Effector CD8-positive, alpha-beta T cell (primary cell): ENCODE measurements at places on chromosomes 3 and 15.

DNA sequence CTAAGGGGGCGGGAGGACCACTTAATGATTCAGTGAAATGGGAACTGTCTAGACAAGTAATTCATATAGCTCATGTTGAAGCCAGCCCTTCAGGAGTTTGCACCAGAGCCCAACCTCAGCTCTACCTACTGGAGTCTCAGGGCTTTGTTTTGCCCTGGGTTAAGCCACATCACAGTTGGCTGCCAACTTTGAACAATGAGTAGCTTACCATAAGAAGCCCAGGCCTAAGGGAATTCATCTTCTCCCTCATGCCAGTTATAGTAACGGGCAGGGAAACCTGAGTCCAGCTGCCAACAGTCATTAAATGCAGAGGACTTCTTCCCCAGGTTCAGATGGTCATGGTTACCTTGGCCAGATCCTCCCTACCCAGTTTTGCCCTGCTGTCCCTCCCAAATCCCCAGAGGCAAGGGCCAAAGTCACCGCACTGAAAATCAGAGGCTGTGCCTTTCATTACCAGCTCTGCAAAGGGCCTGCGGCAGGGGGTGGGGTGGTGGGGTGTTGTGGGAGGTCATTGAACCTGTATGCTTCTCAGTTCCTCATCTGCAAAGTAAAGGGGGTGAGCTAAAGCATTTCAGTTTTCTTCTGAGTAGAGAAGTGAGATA is 302.2 kb upstream of the NR2E3 start:
- no peak for DNase-seq

- no peak for DNase-seq
Measured at GRCh38 chr3:73547427-73548248, 77.1 kb downstream of the PDZRN3 start.

DNA sequence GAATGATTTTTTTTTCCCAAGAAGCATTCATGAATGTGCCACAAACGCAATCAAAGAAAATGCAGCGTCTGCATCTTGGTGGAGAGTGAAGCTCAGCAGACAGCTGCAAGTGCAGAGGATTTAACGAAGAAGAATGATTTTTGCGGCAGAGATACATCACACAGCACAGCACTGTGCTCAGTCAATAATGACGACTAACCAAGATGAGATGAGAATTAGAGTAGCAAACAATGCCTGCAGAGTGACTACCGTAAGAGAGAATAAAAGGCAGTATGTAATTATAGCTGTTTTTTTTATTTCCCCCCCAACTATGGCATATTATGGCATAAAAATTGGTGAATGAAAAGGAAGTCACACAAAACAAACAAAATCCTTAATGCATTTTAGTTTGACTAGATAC is 218.0 kb upstream of the ROBO1 start:
- no peak for DNase-seq

DNA sequence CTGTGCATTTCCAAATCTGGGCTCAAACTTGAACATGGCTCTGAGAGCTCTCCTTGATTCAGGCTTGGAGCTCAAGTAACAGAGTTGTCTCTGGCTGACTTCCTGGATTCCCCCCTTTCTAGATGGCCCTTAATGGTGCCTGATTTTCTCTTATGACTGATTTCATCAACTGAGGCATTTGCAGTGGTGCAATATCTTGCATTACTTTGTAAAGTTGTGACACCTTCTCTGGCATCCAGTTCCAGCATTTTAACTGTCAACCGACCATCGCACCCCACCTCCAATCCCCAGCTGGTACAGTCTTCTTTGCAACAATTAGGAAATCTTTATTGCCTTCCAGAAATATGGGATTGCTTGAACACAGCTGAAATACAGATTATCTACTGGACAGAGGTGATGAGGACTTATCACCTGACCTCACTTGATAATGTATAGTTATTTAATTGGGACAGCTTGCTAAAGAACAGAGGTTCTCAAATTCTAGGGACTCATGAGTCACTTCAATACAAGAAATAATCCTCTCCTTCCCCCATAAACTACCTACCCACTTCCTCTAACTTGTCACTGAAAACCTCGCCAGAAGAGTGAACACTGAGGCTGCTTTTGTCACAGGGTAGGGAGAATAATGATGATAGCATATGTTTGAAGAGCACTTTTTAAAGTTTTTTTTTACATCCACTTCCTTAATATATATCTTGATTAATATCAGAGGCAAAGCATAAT is 41.8 kb downstream of the FILIP1L start:
- DNase-seq, result no peak

GRCh38 chr3:96705895-96706294 is 108.5 kb upstream of the EPHA6 start:
- no peak for DNase-seq

- DNase-seq, result no peak
Measured at GRCh38 chr3:177179281-177180067, 17.8 kb downstream of the TBL1XR1 start.

GRCh38 chr3:196163666-196164493 is 47.3 kb downstream of the ZDHHC19 start:
- DNase-seq, result no peak

GRCh38 chr3:105613120-105613519 is 246.4 kb downstream of the ALCAM start:
- no peak for DNase-seq

DNA sequence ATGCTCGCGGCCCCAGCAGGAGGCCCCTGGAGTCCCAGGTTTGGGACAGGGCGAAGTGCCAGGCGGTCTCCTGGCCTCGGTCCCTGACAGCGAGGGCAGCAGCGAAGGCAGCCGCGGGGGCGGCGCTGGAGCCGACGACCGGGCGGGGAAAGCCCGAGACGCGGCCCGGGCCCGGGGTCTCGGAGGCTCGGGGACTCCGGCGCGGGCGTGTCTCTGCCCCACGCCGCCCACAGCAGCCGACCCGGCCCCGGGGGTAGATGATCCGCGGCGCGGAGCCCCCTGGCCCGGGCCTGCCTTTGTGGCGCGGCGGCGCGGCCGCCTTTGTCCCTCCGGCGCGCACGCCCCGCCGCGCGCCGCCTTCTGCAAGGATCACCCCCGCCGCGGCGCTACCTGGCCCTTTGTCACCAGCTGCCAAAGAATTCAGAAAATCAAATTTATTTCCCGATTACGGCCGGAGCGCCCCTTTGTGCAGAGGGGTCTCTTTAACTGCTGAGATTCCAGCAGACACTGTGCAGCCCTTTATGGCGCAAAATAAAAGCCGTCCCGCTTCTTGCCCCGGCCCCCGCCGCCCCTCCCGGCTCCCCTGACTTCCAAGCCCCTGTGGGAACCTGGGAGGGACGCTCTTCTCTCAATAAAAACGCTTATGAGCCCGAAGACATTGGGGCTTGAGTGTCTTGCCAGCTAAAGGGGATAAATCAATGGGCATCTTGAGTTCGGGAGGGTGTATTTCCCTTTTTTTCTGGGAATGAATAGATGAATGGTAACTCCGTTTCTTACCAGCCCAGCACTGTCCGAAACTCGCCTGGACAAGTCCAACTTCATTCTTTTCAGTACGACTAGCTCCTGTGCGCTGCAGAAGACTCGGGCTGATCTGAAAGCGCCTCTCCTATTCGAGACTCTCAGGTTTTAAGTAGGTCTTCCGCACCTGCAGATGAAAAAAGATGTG is 68.4 kb downstream of the HES1 start:
- no peak for DNase-seq

DNA sequence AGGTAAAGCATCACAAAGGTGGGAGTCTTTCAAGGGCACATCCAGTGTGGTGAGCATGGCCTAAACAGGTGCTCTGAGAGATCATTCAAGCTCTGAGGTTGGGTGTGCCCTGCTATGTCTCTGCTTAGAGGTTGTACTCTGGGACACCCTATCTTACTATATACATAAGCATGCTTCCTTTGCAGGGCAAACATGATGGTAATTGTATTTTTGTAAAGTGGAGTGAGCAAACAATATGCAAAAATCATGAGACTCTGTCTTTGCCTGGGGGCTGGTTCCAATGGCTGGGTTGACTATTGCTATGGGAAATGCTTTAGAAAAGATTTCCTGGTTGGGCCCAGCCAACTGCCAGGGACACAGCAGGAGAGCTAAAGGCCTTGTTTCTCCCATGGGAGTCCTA is 315.1 kb upstream of the TLE3 start:
- no peak for DNase-seq

DNA sequence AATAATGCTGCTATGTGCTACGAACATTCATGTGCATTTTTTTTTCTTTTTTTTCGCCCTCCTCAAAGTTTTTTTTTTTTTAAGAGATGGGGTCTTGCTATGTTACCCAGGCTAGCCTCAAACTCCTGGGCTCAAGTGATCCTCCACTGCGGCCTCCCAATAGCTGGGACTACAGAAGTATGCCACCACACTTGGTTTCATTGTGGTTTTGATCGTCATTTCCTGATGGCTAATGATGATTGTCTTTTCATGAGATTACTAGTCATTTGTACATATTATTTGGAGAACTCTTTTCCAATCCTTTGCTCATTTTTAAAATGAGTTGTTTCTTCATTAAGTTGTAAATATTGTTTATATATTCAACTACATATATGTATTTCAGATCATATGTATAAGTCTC is 48.8 kb downstream of the FBXO22 start:
- no peak for DNase-seq

DNA sequence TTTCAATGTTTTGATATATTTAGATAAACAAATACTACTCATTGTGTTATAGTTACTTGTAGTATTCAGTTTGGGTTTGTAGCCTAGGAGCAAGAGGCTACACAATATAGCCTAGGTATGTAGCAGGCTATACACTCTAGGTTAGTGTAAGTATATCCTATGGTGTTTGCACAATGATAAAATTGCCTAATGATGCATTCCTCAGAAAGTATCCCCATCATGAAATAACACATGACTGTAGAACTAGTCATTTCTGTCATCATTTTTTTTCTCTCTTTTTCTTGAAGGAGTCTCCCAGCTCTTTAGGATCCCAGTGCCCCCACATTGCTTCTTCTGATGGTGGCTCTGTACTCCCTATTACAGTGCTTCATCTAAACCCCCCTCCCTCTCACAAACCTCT is 157.7 kb upstream of the CADPS start:
- DNase-seq, result no peak

GRCh38 chr15:73956743-73957135 is 30.5 kb downstream of the LOXL1 start:
- no peak for DNase-seq

DNA sequence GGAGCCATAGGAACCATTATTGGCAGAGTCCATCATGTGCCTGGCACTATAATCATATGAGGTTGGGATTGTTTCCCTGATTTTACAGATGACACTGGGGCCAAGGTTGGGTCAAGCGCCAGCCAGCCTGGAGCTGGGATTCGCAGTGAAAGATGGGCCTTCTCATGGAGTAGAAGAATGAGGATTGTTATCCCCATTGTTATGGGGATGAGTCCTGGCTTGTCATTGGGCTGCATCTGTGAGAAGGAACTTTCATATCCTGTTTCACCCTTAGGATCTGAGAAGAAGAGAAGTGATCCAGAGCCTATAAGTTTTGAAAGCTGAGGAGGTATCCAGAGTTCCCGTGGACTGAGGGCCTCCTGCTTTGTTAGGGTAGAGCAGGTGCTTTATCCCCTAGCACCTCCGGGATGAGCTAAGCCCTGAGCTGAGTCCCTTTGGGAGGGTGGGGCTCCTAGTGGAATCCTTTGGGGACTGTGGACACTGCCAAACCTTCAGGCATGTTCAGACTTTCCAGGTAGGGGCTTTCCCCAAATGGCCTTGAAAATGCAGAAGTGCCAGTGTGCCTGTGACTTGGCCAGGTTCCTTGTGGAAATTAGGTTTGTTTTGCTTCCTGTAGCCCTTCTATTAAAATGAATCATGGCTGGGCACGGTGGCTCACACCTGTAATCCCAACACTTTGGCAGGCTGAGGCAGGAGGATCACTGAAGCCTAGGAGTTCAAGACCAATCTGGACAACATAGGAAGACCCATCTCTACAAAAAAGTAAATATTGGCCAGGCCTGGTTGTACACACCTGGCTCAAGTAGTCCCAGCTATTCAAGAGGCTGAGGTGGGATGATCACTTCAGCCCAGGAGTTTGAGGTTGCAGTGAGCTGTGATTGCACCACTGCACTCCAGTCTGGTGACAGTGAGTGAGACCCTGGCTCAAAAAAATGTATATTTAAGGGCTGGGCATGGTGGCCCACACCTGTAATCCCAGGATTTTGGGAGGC is 30.2 kb upstream of the BSN start:
- DNase-seq, result no peak

- DNase-seq, result no peak
Measured at GRCh38 chr3:62184559-62184958, 188.8 kb downstream of the FEZF2 start.
